ENCODE measurements at places on chromosomes 7 and 10.

DNA sequence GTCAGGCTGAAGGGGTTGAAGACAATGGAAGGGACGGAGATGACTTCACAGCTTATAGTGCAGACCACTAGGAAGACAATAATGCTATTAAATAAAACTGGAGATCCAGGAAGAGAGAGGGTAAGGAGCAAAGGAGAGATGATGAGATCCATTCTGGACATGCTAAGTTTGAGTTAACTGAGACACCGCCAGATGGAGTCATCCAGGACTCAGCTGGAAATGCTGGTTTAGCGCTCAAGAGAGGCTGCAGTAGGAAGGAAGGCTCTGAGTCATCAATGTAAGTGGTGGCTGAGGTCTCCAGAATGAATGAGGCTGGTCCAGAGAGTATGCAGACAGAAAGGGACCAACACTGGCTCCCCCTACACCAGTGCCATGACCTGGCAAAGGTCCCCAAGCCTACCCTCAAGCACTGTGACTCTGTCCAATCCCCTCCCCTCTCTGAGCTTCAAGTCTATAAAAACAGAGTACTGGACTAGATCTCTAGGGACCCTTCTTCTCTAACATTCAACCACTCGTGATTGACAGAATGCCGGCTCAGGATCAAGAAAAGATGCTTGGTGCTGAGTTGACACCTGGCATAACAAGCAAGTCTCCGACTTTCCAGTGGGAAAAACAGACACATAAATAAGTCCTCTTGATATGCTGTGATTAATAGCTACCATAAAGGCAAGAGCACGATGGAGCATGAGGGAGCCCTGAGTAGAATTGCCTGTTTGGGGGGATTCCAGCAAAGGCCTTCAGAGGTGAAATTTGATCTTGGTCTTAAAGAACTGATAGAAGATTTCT is 8.9 kb downstream of the GFRA1 start:
- DNase-seq: no peak

GRCh38 chr10:96283351-96283750 is 12.0 kb upstream of the BLNK start:
- DNase-seq: no peak

- peak; percentile 11 for DNase-seq
Observed at GRCh38 chr7:149196705-149197171, 1.4 kb downstream of the ZNF282 start.

DNA sequence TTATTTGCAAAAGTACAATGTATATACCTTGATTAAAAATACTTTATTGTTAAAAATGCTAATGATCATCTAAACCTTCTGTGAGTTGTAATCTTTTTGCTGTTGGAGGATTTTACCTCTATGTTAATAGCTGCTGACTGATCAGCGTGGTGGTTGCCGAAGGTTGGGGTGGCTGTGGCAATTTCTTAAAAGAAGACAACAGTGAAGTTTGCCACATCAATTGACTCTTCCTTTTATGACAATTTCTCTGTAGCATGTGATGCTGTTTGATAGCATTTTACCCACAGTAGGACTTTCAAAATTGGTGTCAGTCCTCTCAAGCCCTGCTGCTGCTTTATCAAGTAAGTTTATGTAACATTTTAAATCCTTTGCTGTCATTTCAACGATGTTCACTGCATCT is 16.9 kb upstream of the ENTPD1 start:
- DNase-seq: no peak

DNA sequence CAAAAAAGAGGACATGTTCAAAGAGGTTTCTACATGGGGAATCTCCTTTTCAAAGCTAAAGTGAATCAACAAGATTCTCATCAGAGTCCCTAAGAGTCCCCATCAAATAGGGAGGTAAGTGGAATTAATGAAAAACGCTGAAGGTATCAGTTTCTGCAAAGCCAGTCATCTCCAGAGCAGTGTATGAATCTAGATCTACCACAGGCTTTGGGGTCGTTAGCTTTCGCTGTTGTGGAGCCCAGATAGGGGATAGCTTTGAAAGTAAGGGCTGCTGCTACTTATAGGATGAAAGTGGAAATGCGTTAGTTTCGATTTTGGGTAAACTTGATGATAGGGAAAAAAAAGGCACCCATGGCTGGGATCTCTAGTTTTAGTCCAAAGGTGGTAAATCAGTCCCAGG is 748.4 kb downstream of the LRMDA start:
- no peak for DNase-seq

DNA sequence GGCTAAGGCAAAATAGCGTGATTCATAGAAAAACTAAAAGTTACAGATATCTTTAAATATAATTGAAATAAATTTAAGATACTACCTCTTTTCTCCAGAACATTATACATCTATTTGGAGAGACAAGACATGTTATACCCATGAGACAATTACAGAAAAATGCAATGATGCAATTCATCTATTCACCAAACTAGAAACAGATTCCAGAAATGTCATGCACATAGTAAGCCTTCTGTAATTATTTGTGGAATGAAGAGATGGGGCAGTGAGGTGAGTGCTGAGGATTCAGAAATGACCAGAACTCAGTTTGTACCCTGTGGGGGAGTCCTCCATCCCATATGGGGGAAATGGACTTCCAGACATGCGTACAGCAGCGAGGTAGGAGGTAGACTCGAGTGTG is 99.4 kb downstream of the MKX start:
- no peak for DNase-seq

GRCh38 chr7:2273866-2274265 is 31.8 kb downstream of the NUDT1 start:
- DNase-seq: no peak

DNA sequence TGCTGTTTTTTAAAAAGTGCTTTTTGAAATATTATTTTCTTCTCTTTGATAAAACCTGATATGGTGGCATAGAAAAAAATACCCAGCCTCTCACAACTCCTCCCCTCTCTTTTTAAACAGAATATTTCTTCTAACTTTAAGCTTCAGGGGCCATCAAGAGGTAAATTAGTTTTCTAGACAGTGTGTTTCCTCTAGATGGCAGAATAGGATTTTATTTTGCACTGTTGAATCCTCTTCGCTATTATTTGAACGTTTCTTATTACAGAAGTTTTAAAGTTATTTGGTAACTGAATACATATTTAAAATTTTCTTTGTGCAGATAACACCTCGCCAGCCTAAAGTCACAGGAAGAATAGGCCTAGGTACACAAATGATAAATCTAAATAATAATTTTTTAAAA is 30.3 kb downstream of the ARL5B start:
- DNase-seq: no peak

DNA sequence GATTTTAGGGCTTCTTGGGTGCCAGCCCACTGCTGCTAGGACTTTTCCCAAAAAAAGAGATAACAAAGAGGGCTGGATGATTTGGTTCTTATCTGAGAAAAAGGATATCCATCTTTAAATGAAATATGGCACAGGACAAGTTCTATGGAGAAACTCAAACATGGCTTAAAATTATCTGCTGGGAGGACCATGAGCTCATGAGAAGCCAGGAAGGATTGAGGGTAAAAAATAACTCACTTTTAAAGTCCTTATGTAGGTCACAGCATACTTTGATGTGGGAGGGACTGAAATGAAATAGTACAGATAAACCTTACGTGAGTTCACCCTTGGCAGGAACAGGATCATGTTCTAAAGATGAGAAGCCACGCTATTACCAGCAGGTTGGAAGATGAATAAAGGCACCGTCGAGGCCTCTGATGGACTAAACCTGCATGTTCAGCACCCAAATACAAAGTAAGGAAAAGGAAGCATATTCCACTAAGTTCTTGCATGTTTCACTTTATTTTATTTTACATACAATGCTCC is 369.2 kb upstream of the KLF6 start:
- no peak for DNase-seq

DNA sequence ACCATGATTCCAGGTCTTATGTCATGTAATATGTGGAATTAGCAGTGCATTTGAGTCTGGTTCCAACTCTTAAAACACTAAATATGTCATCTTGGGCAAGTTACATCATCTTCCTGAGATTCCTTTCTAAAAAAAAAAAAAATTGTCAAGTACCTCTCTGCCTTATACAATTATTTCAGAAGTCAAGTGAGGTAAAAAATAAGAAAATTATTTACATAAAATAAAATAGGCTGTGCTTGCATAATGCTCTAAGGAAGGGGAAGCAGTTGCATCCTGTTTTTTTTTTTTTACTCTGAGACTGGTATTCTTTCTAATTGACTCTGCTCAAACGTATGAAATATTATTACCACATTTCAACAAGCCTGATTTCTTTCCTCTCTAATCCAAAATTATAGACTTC is 55.1 kb upstream of the SEMA3A start:
- no peak for DNase-seq

DNA sequence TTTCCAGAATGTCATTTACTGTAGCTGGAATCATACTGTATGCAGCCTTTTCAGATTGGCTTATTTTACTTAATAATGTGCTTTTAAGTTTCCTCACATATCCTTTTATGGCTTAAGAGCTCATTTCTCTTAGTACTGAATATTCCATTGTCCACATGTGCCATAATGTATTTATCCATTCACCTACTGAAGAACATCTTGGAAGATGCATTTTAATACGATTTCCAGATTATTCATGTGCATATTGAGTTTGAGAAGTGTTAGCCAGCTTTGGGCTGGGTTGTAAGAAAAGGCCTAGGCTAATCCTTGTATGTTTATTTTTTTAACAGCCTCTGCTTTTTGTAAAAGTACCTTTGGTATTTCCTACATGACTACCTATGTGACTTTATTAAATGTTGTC is 109.3 kb upstream of the MDFIC start:
- DNase-seq: no peak

DNA sequence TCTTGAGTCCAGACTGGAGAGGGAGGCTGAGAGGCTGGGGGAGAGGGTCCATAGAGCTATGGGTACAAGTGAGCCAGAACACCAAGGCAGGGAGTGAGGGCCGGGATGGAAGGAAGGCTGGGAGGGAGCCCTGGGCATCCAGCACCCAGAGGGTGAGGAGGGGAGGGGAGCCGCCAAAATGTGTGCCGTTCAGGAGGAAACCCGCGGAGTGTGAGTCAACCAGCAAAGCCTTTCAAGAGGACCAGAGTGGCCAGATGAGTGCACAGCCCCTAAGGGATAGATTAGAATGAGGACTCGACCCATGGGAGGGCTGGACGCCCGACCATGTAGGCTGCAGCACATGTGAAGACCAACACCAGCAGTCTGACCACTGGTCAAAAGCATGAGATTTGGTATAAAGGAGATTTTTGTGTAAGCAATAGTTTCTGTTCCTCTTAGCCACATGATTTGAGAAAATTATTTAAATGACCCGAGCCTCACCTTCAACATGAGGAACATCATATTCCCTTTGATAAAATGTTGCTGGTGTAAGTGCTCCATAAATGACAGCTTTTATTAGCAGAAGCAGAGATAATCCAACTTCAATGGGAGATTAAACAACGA is 179.7 kb upstream of the GRB10 start:
- no peak for DNase-seq

DNA sequence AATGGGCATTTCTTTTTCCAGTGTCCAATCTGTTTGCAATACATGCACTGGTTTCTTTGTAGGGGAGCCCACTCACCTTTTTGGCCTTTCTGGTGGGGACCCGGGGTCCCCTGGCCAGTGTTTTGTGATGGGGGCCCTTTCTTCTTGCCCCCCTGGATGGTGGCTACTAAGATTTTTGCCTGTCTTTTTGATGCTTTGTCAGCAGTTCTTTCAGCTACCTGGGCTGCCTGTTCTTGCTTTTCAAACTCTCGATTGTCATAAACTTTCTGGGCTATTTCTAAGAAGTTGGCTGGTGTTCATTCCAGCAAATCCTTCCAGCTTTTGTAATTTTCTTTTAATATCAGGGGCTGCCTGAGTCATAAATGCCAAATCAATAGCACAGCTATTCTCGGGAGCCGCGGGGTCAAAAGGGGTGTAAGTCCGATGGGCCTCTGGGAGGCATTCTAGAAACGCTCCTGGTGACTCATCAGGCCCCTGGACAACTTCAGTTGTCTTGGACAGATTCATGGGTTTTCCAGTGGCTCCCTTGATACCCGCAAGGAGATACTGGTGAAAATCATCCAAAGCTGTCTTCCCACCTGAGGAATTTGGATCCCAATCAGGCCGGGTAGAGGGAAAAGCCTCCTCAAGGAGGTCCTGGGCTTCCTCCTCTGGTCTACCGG is 79.0 kb downstream of the PRR15 start:
- no peak for DNase-seq

GRCh38 chr7:102813191-102814024 is 64.6 kb downstream of the FAM185A start:
- DNase-seq: no peak

GRCh38 chr7:2281541-2281940 is 32.7 kb downstream of the SNX8 start:
- no peak for DNase-seq

GRCh38 chr7:1134951-1135350 is 25.0 kb downstream of the ZFAND2A start:
- no peak for DNase-seq

DNA sequence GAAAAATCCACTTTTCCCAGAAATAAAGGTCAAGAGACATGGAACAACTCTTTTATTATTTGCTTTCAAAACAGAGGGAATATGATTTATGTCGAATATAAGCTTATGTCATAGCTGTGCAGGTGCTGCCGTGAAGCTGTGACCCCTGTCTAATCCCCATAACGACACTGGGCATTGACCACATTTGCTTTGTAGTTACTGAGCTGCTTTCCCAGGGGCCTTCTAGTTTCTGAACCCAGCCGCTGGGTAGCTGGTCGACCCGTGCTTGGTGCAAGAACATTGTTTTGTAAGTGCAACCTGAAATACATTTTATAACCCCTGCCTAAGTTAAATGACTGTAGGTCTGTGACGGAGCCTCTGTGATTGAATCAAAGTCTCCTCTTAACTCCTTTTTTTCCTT is 144.9 kb upstream of the HDAC9 start:
- DNase-seq: no peak

- DNase-seq: no peak
Observed at GRCh38 chr7:55946545-55946944, 5.1 kb upstream of the MRPS17 start.

DNA sequence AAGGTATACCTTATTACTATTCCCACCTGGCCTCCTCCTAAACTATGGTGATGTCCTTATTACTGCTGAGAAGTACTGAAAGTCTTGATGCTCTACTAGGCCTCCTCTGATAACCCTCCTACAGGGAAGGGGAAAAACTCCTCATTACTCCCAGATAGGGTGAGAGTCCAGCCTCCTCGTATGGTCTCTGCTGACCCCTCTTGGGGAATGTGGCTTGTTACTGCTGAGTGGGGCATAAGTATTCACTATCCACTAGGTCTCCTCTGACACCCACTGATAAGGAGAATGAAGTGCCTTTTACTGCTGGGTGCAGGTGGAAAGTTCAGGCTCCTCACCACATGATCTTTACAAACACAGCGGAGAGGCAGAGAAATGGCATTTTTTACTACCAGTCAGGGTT is 222.9 kb downstream of the CHRM2 start:
- DNase-seq: no peak

DNA sequence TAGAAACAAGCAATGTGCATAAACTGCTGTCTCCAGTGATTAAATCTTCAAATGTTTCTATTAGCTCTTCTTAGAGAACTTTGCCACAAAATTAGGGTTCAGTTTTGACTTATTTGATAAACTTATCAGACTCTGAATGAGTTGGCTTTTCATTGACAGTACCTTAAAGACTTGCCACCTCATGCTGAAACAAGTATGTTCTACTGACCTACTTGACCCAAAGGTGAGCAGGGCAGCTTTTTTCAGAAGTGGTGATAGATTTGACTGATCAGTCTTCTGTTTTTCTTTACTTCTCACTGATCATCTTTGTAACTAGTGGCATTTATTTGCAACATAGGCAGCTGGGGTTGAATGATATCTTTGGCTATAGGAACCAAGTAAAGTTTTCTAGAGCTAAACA is 7.8 kb downstream of the ZNF277 start:
- no peak for DNase-seq
